H9 (cell line): ENCODE measurements at places on chromosomes 4 and X.
A peak's percentile ranks its signal among the peaks of the same experiment; 100 is the strongest.

DNA sequence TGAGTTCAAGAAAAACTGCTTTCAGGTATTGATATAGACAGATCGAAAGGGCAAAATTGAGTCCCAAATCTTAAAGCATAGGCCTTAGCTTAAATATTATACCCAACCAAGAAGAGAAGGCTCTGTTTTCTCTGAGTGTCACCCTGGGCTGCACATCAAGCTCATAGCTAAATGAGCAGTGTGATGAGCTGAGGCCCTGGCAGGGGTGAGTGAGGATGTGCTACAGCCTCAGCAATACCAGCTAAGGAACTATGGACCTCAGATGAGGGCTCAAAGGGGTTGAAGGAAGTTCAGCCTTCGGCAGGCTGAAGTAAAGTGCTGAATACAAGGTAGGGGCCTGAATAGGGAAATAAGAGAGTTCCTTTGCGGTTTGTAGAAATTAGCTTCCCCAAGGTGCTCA, 79.3 kb downstream of the FAM114A1 start:
- DNase-seq, result no peak

DNA sequence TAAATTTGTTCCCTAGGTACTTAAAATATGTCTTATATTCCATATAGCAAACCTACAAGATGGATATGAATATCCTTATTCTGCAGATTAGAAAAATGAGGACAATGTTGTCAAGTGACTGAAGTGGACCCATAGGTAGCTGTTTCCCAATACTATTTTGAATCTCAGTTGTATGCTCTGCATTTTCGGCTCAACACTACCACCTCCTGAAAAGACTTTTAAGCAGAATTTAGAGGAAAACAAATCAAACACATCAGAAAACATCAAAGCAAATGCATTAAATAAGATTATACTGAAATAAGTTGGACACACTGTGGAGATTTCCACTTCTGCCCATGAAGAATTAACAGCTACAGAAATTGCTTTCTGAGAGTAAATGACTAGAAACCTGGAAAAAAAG, 488.7 kb downstream of the TRIML1 start:
- DNase-seq, result no peak

DNA sequence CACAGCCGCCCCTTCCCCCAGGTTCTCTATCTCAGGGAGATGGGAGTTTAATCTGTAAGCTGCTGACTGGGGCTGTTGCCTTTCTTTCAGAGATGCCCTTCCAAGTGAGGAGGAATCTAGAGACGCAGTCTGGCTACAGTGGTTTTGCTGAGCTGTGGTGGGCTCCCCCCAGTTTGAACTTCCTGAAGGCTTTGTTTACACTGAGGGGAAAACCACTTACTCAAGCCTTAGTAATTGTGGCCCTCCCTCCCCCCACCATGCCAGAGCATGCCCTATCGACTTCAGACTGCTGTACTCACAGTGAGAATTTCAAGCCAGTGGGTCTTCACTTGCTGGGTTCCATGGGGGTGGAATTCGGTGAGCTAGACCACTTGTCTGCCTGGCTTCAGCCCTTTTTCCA, 131.3 kb downstream of the FAAH2 start:
- DNase-seq, result no peak

DNA sequence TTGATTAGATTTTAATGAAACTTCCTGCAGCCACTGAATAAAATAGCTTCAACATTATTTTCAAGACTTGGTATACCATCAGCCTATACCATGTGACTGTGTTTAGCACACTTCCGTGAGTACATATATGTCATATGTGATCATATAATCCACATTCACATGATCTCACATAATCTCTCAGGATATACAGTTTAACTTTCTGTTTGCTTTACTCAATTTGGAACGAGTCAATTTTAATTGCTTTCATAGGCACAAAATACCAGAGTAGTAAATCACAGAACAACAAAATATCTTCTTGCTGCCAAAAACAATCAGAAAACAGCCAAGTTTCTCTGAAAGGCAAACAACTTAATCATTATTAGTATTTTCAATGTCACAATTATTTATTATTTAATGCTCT, 731.1 kb upstream of the DIAPH2 start:
- no peak for DNase-seq

DNA sequence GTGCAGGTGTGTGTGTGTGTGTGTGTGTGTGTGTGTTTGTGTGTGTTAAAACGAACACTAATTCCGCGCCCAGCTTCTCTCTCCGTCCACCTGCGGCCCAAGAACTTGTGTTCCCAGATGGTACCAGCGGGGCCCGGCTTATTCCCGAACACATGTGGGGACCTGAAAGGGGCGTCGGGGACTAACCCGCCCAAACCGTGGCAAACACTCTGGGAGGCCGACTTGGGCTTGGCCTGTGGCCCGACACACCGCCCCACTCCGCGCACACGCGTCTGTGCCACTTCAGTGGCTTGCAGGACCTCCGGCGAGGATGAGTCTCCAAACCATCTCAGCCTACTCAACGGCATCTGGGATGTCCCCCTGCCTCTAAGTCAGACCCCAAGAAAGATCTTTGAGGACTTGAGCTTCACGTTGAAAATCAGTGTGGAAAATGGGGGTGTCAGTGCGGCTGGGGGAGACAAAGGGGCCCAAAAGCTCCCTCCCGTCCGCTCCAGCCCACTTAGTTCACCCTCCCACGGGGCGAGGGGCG, 790 bp upstream of the HHIP start:
- DNase-seq, result peak; percentile 32

DNA sequence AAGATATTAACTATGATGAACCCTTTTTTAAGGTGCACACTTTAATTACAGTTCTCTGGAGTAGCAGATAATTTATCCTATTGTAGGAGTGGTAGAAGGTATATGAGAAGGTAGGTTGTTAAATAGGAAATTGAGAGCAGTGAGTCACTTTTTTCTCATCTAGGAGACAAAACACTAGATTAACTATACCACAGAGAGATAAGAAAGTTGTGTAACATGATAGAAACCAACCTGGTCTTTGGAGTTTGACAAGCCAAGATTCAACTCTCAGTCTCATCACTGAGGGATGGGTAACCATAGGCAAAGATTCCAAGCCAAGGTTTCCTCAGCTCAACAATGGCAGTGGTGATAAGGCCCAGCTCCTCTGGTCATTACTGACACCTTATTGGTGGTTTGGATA, 104.0 kb downstream of the MAD2L1 start:
- no peak for DNase-seq

DNA sequence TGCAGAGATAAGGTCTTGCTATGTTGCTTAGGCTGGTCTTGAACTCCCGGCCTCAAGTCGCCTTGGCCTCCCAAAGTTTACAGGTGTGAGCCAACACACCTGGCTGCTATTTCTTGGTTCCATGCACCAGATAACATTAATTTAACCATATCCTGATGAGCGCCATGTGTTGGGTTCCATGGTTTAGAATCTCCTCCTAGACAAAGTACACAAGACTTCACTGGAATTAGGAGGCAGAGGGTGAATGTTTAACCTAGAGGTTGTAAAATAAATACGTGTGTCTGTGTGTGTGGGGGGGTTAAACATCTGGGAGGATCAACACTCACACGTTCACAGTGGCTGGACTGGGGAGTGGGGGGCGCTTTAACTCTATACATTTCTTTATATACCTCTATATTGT, 32.4 kb upstream of the SORCS2 start:
- peak; percentile 6 for DNase-seq

- DNase-seq, result no peak
Measured at GRCh38 chr4:78372355-78372988, 179.1 kb upstream of the ANXA3 start.

DNA sequence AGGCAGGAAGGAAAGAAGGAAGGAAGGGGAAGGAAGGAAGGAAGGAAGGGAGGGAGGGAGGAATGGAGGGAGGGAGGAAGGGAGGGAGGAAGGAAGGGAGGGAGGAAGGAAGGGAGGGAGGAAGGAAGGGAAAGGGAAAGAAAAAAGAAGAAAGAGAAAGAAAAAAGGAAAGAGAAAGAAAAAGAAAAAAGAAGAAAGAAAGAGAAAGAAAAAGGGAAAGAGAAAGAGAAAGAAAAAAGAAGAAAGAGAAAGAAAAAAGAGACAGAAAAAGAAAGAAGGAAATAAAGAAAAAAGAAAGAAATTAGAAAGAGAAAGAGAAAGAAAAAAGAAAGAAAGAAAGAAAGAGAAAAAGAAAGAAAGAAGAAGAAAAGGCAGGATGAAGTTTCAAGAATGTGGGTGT, 15.0 kb upstream of the NHSL2 start:
- no peak for DNase-seq

DNA sequence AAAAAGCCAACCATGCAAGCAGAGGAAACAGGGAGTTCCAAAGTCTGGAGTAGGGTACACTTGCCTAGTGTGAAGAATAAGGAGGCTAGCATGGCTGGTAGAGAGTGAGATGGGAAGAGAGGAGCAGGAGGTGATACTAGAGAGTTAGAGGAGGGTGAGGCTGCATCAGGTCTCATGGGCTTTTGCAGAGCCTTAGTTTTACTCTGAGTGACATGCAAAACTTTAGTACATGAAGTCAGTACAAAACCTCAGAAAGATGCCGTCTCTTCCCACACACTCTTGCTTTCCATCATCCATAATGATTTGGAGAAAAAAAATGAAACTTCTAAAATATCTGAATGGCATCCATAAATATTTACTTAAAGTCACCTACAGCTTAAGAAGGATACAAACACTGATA, 5.0 kb downstream of the OPRPN start:
- DNase-seq, result no peak

DNA sequence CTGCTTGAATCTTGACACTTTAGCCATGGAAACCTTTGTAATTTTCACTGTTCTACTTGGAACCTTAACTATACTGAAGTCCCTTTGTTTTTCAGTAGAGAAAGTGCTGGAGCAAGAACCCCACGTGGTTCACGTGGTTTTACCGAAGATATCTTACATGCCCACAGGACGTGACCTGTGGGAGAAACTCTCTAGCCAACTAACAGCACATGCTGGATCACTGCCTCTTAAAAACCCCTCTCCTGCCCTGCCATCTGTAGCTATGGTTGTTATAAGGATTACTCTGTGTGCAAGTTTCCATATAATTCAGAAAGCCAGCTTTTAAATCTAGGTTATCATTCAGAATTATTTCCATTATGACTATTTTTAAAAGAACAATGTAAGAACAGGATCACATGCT, 30.2 kb downstream of the SPANXD start:
- DNase-seq, result no peak

DNA sequence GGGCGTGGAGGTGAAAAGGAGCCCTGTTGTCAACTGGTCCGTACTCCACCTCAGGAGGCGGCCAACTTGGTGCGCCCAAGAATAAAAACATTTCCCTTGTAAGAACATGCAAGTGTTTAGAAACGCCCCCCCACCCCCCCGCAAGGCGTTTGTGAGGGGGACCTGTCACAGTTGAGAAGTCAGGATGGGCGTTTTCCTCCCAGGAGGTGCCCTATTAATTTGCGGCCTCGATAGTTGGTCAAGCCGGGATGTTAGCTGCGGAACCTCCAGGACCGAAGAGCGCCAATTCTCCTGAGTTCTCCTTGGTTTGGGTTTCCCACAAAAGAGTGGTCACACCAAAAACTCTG, 651 bp upstream of the SAP30 start:
- no peak for DNase-seq

DNA sequence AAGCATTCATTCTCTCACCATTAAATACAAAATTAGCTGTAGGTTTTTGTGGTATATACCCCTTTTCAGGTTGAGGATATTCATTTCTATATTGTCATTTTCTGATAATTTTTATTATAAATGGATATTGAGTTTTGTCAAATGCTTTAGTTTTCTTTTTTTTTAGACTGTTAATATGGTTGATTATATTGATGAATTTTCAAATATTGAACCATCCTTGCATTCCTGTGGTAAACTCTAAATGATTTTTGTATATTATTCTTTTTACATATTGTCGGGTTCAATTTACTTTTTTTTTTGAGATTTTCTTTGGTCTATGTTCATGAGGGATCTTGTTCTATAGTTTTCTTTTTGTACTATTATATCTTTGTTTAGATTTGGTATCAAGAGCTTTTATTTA, 165.1 kb downstream of the GPAT3 start:
- DNase-seq, result no peak

DNA sequence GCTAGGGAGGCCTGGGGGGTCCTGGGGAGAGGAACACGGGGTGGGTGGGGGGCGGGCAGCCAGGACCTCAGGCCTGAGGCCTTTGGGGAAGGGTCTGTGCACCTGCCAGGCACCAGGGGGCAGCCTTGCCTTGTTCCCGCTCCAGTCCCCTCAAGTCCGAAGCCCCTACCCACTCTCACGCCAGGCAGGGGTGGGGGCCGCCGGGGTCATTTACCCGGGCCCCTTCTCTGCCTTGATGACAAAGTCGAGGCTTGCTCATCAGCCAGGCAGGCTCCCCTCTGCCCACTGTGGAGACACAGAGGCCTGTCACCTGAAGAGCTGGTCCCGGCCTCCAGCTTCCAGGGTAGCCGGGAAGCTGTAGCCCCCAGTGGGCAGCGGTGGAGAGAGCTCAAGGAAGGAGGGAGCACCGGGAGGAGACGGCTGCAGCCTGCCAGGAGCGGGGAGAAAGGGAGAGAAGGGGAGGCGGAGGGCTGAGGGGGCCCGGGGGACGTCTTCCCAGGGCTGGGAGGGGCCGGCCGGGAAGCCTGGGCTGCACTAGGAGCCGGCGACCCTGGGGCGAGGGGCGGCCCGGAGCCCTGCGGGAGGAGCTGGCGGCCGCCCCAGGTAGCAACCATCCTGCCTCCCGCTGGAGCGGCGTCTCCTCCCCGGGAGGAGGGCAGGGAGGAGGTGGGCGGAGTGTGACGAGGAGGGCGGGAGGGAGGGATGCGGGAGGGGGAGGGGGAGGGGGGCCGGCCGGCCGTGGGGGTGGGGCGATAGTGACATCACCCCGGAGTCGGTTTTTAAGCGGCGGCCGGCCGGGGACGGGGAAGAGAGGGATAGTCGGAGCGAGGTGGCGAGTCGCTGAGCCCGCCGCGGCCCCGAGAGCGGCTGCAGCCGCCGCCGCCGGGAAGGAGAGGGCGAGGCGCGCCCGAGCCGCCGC, at the start of gene SLC6A8:
TSS of gene SLC6A8 (plus strand) at position 806 of the 919 bp plus-strand sequence. CDS start 649 bp downstream, outside the sequence.
- peak; percentile 70 for DNase-seq

DNA sequence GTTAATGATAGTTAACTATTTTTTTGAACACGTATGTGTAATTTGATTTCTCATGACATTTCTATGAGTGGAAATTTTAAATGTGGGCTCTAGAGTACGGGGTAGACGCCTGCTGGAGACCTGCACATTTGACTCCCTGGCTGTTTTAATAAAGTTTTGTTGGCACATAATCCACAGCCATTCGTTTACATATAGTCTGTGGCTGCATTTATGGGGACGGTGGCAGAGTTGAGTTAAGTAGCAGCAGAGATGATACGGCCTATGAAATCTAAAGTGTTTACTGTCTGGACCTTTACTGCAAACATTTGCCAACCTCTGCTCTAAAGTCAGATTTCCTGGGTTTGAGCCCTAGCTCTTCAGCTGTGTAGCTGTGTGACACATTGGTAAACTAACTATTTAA, 118.8 kb downstream of the CHRNA9 start:
- no peak for DNase-seq

GRCh38 chr4:47315346-47315745, 148.2 kb downstream of the COMMD8 start:
- no peak for DNase-seq

DNA sequence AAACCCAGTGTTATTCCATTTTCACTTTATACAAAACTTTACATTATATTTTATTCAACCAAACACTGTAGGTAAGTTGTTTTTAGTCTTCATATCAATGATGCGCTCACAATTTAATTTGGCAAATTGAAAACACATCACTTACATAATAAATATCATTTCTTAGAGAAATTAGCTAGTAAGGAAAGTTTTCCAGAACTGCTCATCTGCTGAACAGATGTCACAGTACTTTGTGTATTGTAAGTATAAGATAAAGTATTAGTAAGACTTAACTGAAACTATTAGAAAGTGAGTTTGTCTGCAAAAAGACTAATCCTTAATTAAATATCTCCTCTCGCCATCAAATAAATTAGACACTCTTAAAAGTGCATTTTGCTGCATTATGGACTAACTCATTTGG, 108.7 kb upstream of the PACRGL start:
- no peak for DNase-seq

- DNase-seq, result peak; percentile 28
Measured at GRCh38 chr4:52051213-52051614, at the start of gene SPATA18. SPATA18 (plus strand) TSS chr4:52051304; CDS start chr4:52051705, 401 bp downstream.
